ENCODE measurements at places on chromosomes 11 and 22. TPM values are rescaled to one million over a fixed set of nuclear protein-coding genes. Genes with fewer than 3 reads are reported as not detected.

DNA sequence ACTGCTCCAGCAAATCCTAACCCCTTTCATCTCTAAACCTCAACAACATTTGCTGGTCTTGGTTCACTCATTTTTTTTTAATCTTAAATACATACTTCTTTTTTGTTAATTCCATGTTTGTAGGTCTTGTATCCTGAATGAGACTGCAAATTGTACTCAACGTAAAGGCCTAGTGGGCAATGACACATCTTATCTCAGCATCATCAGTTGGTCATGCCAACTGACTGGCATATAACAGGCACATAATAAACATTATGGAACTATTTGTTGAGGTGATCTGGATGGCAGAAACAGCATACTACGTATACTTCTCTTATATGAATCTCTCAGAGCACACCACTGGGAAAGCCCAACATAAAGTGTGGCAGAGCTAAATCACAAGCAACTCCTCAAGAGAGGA, 116.7 kb downstream of the RBFOX2 start:
- H3K27ac ChIP-seq: no peak overlapping the region
- no peak overlapping the region for H3K4me3 ChIP-seq
- no peaks in the 10 kb centered on the region for H3K36me3 ChIP-seq
- H3K27me3 ChIP-seq: no peaks in the 10 kb centered on the region
- H3K4me1 ChIP-seq: peaks cover 38% of the 10 kb centered on the region
- DNase-seq: no peak

- H3K27me3 ChIP-seq: no peaks in the 10 kb centered on the region
- no peaks in the 10 kb centered on the region for H3K36me3 ChIP-seq
- no peak overlapping the region for H3K4me3 ChIP-seq
- H3K4me1 ChIP-seq: peaks cover 4% of the 10 kb centered on the region
These were observed 11.8 kb downstream of the TBC1D10A start for GRCh38 chr22:30314915-30315314.

GRCh38 chr11:117793583-117793982, 3.4 kb downstream of the DSCAML1 start:
- H3K4me3 ChIP-seq: no peak overlapping the region
- no peaks in the 10 kb centered on the region for H3K36me3 ChIP-seq
- no peak for DNase-seq
- H3K4me1 ChIP-seq: peaks cover 10% of the 10 kb centered on the region
- peaks cover 57% of the 10 kb centered on the region for H3K27me3 ChIP-seq

DNA sequence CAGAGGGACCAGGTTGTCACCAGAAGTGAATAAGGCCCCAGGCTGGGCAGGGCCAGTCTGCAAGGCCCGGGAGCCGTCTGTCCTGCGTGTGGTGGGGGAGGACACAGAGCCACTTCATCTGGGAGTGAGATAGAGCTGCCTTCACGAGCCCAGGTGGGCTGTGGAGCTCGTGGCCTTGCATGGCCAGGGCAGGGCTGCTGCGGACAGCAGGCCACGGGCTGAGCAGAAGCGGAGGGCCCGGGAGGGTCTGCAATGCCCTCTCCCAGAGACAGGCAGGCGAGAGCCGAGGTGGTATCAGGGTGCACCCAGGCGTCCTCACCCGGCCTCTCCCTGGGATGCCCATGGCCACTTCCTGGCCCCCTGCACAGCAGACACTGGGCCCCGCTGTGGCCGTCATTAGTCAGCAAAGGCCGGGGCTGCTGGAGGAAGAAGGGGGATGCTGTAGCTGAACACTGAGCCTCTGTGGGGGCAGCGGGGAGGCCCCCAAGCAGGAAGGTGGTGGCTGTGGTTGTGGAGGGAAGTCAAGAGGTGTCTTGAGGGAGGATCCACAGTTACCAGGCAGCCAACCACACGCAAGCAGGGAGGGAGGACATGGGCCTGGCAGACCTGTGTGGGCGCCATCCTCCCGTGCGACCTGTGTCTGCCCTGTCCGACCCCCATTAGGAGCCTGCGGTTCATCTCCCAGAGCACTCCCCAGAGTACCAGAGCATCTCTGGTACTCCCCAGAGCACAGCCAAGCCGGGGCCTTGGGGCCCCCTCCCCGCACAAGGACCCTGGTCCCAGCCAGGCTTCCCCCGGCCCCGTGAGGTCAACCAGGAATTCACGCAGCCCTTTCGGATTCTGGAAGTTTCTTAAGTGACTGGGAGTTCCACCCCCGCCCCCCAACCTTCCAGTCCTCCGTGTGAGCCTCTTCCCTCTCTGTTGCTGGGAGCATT, 1109.5 kb downstream of the BRD1 start:
- H3K27ac ChIP-seq: no peak overlapping the region
- H3K4me1 ChIP-seq: no peaks in the 10 kb centered on the region
- no peaks in the 10 kb centered on the region for H3K27me3 ChIP-seq
- H3K36me3 ChIP-seq: peaks cover 4% of the 10 kb centered on the region

GRCh38 chr22:49210606-49211005, 617.1 kb downstream of the BRD1 start:
- H3K36me3 ChIP-seq: no peaks in the 10 kb centered on the region
- H3K4me3 ChIP-seq: no peak overlapping the region
- no peak for DNase-seq

DNA sequence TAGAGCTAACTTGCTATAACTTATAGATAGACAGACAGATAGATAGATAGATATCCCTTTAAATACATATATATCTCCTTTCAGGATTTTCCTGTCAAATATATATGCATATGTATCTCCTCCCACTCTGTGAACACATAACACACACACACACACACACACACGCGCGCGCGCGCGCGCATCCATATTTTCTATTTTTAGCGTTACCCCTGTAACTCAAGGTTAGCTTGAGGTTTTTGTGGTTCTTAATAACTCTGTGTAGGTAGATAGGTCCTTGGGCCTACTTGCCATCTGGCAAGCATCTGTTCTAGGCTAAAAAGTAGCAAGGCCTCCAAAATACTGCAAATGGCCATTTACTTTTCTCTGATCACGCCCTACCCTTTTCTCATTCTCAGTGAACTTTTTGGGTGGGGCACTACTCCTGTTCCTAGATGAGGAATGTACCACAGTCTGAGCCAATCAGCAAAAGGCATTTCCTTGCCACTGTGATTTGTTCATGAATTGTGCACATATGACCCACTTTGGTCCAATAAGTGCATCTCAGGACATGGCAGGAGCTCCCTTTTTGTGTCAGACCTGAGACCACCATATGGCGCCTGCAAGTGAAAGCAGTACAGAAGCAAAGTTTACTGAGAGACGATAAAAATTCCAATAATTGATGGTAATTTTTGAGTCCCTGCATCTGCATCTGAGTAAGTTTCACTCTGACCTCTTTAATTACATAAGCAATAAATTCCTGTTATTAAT, 740.5 kb upstream of the API5 start:
- no peak overlapping the region for H3K27ac ChIP-seq
- no peaks in the 10 kb centered on the region for H3K4me1 ChIP-seq
- no peak overlapping the region for H3K4me3 ChIP-seq
- H3K27me3 ChIP-seq: no peaks in the 10 kb centered on the region
- no peak for DNase-seq

- H3K27me3 ChIP-seq: no peaks in the 10 kb centered on the region
- no peak for DNase-seq
- no peak overlapping the region for H3K27ac ChIP-seq
- no peak overlapping the region for H3K4me3 ChIP-seq
- H3K4me1 ChIP-seq: peaks cover 15% of the 10 kb centered on the region
- no peaks in the 10 kb centered on the region for H3K36me3 ChIP-seq
These were observed 282.3 kb upstream of the CCDC90B start for GRCh38 chr11:83568516-83568915.

- no peak for DNase-seq
- no peaks in the 10 kb centered on the region for H3K4me1 ChIP-seq
- peaks cover 2% of the 10 kb centered on the region for H3K36me3 ChIP-seq
- no peak overlapping the region for H3K27ac ChIP-seq
- H3K27me3 ChIP-seq: no peaks in the 10 kb centered on the region
These were observed 116.2 kb downstream of the ETS1 start for GRCh38 chr11:128471138-128471661.

DNA sequence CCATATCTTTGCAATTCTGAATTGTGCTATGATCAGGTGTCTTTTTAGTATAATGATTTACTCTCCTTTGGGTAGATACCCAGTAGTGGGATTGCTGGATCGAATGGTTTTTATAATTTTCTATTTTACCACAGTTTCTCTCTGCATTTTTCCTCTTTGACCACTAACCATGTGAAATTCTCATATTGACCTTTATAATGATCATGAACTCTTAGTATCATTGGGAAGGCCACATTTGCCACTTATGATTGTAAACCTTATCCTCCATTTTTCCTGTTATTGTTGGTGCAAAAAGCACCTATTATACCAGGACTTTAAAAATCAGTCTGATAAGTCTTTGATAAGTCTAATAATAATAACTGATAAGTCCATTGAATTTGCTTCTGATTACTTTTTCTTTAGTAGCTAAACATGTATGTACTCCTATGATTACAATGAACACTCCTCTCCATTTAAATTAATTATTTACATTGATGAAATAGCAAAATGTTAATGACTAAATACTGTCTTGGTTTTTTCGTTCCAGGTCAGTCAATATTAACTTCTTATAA, 9.6 kb downstream of the NEAT1 start:
- H3K4me3 ChIP-seq: no peak overlapping the region
- no peaks in the 10 kb centered on the region for H3K36me3 ChIP-seq
- DNase-seq: no peak
- no peak overlapping the region for H3K27ac ChIP-seq
- H3K27me3 ChIP-seq: no peaks in the 10 kb centered on the region
- peaks cover 20% of the 10 kb centered on the region for H3K4me1 ChIP-seq

- DNase-seq: no peak
- H3K27ac ChIP-seq: no peak overlapping the region
- H3K4me3 ChIP-seq: no peak overlapping the region
- H3K36me3 ChIP-seq: no peaks in the 10 kb centered on the region
These were observed 1.4 kb upstream of the MUC2 start for GRCh38 chr11:1073261-1073724.

DNA sequence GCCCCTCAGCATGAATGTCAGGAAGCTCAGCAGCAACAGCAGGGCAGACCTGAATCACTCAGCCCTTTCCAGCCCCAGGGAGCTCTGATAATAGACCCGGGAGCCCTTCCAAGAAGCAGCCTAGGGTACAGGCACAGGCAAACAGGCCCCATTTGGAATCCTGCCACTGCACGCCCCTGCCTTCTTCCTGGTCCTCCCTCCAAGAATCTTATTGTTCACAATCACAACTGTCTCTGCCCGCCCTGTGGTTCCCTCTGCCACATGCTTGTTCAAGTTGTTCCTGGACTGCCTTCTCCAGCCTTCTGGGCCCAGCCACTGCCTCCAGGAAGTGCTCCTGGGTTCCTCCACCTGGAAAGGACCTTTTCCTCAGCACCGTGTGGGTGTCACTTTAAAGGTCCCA, 54.6 kb downstream of the LRRC32 start:
- no peaks in the 10 kb centered on the region for H3K27me3 ChIP-seq
- H3K4me1 ChIP-seq: no peaks in the 10 kb centered on the region
- no peak overlapping the region for H3K4me3 ChIP-seq
- no peak for DNase-seq
- no peak overlapping the region for H3K27ac ChIP-seq
- H3K36me3 ChIP-seq: no peaks in the 10 kb centered on the region

DNA sequence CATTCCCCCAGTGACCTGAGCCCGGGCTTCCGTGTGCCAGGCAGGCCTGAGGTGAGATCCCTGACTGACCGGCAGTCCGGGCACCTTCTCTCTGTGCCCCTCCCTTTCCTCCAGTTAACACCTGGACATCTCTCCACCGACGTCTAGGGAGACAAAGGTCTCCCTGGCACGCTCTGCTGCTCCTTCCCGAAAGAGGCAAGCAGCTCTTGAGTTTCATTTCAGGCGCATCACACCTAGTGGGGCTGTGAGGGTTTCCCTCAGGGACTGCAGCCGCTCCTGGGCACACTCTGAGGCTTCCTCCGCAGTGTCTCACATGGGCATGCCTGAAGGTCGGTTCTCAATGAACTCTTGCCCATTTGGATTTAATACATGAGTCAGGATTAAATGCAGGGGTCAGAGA, 322.7 kb downstream of the CTTN start:
- H3K36me3 ChIP-seq: no peaks in the 10 kb centered on the region
- no peak overlapping the region for H3K27ac ChIP-seq
- no peak for DNase-seq

- H3K27me3 ChIP-seq: peaks cover 17% of the 10 kb centered on the region
- no peak overlapping the region for H3K27ac ChIP-seq
- H3K4me1 ChIP-seq: peaks cover 11% of the 10 kb centered on the region
- peak overlapping the region; percentile 86 for H3K4me3 ChIP-seq
These were observed 1.5 kb downstream of the SLC43A1 start for GRCh38 chr11:57513911-57514537.

DNA sequence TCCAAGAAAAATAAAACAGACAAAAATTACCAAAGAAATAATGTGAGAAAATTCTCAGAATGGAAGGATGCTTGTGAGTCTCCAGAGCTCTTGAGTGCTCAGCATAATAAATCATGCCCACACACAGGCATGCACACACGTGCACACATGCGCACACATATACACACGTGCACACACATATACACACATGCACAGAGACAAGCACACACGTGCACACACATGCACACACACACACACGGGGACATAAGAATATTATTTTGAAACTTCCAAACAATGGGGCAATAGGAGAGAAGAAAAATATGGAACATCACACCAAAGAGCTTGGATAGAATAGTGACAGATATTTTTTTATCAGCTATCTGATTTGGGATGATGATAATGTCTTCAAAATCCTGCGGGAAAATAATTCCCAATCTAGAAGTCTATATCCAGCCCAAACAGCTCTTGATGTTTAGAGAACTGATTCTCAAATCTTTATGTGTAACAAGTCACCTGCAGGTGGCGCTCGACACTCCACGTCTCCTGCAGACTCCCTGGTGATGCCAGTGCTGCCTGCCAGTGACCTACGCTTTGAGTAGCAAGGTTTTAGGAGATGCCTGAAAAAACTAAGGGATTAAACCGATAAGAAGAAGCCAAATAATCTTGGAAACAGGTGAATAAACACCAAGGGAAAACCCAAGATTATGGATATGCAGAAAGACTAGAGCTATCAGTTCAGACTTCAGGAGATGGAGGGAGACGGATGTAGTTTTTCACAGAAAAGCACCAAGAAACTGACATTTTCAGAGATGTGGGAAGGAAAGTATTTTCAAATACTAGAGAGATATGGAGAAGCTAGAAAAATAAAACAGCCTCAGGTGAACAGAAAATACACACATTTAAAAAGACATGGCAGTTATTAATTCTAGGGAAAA, 743.6 kb downstream of the ETS1 start:
- no peak overlapping the region for H3K27ac ChIP-seq
- no peaks in the 10 kb centered on the region for H3K36me3 ChIP-seq
- H3K4me3 ChIP-seq: no peak overlapping the region
- H3K27me3 ChIP-seq: no peaks in the 10 kb centered on the region
- DNase-seq: peak; percentile 94

GRCh38 chr11:100612766-100613165, 74.3 kb upstream of the ARHGAP42 start:
- H3K27me3 ChIP-seq: no peaks in the 10 kb centered on the region
- H3K27ac ChIP-seq: no peak overlapping the region
- no peaks in the 10 kb centered on the region for H3K36me3 ChIP-seq
- H3K4me3 ChIP-seq: no peak overlapping the region

The MRGPRX3 gene
- not detected for total RNA-seq

The LRRC4C gene
- total RNA-seq: 0.35 TPM

The MMP27 gene
- not detected for total RNA-seq

The ADAMTS15 gene
- total RNA-seq: 5.6 TPM

The P2RY2 gene
- total RNA-seq: 1.6 TPM

The CARNS1 gene
- total RNA-seq: 0.76 TPM

The FJX1 gene
- 18.4 TPM for total RNA-seq
